ENCODE measurements at places on chromosomes 16 and 17.

DNA sequence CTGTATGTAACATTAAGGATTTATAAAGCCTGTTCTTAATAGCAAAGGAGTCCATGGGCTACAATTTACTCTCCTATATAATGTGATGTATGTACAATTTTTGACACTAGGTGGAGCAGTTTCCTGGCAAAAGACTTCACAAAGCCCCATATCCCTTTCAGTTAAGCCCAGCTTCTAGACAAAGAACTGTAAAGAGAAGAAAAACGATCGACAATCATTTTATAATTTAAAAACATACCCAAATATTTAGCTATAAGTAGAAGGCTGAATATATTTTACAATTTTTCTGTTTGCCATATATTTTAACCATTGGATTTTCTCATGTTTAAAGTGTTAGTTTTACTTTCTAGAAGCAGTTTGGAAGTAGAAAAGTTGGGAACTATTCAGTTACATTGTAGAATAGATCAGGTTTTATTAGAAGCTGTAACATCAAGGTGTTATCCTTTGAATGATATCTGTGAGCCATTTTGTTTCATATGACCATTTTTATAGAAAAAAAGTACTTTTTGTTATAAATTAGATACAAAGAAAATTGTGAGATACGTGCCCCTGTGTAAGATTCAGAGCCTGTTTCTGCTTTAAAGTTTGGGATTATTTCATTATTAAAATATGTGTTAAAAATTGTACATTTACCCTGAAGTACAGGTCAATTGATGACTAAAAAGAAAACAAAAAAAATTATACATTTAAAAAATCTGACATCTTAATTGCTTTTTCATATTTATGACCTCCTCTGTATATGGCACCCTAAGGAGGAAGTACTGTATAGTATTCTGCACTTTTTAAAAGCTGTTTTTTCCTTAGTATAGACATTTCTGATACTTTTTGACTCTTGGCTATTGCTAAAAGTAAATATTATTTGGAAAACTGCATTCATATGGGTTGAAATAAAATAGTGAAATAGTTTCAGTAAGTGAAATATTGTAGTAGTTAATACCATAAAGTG, 46.3 kb downstream of the VMP1 start:
- peak; percentile 81 for DNase-seq

GRCh38 chr16:75621170-75621477, 2.0 kb downstream of the ADAT1 start:
- DNase-seq: peak; percentile 52

- DNase-seq: no peak
These were observed 21.0 kb upstream of the NOS2 start for GRCh38 chr17:27821318-27821717.

DNA sequence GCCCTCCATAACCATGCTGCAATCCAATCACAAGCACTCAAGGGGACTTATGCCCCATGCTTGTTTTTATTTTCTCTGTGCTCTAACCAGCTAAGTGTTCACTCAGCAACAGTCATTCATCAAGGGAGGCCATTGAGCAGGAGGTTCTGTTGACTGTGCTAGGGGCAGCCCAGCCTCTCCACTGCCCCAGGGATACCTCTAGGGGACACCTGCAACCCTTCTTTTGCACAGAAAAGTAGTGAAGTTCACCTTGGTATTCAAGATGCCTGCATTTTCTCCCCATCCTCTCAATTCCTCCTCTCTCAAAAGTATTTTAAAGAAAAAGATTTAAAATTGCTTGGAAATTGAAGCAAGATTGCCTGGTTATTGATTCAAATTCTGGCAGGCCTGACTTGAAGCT, 124.7 kb upstream of the GNAO1 start:
- DNase-seq: no peak

- no peak for DNase-seq
These were observed 264.0 kb upstream of the CCL2 start for GRCh38 chr17:33990943-33991706.

DNA sequence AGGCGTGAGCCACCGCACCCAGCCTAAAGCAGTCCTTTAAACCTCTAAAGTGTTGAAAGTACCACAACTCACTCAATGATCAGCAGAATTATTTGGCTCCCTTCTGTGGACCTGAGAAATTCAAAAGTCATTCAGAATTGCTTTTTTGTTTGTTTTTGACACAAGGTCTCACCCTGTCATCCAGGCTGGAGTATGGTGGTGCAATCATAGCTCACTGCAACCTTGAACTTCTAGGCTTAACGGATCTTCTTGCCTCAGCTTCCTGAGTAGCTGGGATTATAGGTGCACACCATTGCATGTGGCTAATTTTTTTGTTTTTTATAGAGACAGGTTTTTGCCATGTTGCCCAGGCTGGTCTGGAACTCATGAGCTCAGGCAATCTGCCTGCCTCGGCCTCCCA, 44.3 kb downstream of the TRAF4 start:
- no peak for DNase-seq

DNA sequence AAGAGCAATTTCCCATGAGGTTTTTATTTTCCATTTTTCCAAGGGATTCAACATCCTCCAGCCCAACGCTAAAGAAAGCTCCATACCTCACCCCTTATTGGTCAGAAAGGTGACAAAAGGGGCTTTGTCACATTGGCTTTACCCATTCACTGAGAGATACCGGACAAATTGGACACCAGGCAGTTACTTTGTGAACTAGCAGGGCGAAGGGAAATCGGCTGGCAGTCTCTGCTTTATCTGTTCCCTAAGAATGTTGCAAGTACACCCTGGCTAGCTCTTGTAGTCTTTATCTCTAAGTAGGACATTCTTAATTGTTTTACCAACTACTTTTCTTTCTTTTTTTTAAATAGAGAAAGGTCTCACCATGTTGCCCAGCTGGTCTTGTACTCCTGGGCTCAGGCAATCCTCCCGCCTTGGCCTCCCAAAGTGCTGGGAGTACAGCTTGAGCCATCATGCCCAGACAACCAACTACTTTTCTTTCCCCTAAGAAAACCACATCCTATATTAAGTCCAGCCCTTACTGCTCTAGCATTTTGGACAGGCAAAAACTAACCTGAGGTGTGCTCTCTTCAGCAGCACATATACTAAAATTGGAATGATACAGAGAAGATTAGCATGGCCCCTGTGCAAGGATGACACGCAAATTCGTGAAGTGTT, 16.8 kb downstream of the PRPSAP1 start:
- DNase-seq: peak; percentile 66

DNA sequence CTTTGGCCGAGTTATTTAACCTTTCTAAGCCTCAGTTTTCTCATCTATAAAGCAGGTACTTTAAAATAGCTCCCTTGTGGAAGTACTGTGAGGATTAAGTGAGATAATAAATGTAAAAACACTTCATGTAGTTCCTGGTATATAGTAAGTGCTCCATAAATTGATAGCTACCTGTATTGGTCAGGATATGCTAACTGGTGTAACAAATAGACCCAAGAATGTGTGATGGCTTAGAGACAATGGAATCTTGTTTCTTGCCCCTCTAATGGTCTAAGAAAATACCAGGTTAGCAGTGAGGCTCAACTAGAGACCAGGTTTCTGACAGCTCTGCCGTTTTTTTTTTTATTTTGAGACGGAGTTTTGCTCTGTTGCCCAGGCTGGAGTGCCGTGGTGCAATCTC, 29.8 kb downstream of the CCR7 start:
- DNase-seq: no peak

DNA sequence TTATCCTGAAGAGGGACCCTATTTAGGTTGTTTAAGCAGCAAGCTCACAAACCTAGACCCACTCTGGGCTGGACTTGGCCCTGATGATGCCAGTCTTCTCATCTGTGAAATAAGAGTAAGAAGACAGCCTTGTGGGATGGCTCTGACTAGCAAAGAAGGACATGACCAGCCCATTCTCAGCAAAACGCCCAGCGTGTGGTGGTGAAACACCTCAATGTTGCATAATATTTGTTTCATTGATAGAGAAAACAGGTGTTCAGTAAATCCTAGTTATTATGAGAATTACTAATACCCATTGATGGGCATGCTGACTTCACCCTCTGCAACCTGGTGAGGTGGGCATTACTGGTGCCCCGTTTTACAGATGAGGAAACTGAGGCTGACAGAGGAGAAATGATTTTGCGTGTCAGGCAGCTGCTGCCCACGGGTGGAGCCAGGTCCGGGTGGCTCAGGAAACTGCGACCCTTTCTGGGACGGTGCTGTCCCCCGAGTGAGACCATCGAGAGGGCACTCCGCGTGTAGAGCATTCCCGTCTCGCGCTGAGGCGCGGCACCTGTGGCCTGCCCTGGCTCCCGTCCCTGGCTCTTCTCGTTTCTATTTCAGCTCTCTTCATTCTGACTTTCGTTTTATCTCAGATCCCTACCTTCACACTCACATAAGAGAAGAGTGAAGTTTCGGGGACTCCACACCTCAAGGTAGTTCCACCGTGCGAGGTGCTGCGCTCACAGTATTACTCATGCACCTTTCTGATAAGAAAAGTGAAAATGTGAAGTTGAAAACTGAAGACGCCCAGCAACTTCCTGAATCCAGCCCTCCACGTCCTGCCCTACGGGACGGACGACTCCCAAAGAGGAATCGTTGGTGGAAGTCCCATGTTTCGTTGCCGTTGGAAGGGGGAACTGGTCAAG, 48.5 kb downstream of the IRF8 start:
- DNase-seq: no peak

DNA sequence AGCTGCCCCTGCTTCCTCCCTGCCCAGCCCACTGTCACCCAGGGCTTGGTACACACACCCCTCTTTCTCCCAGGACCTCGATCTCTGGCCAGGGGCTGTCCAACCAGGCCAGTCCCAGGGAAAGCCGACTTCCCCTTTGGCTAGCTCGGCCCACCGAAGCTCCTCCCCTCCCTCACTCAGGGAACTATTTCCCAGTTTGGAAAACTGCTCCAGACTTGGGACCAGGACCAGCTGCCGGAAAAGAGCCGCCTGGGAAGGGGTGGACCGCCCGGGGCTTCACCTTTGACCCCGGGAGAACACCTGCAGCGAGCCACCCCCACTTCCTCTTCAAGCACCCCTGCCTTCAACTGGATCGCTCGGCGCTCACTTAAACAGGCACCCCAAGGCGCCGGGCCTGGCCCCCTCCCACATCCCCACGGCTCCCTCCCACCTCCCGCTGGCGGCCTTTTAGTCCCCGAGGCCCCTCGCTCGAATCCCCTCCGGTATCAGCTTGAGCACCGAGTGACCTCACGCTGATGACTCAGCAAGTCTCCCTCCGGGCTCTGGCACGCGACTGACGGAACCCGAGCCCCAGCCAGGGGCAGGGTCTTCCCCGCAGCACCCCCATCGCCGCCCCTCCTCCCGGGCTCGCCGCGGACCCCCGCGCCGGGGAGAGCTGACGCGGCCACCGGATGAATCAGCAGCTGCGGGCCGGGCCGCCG, 934 bp downstream of the MAFG start:
- peak; percentile 85 for DNase-seq

DNA sequence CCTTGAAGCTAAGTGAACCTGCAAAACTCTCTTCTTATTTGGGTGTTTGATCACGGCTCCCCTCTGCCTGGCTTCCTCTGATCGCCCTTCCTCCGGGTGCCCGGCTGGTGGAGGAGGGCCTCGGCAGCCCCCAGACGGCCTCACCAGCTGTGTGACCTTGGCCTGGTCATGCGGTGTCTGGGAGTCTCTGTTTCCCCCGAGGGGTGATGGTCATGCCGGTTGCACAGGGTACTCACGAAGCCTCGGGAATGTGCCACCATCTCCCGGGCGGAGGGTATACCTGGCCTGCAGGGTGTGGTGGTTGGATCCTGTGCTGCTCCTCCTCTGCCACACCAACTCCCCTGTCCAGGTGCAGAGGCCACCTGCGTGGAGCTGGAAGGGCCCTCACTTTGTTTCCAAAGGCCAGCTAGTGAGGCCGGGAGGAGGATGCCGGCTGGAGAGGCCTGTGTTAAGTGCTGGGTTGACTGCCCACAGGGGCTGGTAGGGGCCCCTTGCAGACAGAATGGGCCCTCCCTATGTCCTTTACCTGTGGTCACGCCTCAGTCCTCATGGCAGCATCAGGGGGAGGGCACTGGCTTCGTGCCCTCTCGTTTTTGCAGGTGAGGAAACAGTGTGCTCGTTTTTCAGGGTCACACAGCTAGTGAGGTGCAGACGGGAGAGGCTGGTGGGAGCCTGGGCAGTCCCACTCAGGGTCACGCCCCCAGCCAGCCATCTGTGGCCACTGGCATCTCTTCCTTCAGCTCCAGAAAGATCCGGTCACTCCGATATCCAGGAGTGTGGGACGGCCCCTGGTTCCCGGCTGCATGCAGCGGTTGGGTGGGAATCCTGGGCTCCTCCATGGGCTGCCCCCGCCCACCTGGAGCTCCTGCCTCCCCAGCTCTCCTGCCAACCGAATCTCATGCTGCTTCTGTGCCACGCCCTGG, 148.5 kb upstream of the GSE1 start:
- DNase-seq: no peak

GRCh38 chr17:65813306-65813705, 251.9 kb upstream of the AXIN2 start:
- no peak for DNase-seq

Measured in neural progenitor cell (in vitro differentiated cells).